ENCODE measurements at places on chromosomes 16 and 17.
A peak's percentile ranks its signal among the peaks of the same experiment; 100 is the strongest.

DNA sequence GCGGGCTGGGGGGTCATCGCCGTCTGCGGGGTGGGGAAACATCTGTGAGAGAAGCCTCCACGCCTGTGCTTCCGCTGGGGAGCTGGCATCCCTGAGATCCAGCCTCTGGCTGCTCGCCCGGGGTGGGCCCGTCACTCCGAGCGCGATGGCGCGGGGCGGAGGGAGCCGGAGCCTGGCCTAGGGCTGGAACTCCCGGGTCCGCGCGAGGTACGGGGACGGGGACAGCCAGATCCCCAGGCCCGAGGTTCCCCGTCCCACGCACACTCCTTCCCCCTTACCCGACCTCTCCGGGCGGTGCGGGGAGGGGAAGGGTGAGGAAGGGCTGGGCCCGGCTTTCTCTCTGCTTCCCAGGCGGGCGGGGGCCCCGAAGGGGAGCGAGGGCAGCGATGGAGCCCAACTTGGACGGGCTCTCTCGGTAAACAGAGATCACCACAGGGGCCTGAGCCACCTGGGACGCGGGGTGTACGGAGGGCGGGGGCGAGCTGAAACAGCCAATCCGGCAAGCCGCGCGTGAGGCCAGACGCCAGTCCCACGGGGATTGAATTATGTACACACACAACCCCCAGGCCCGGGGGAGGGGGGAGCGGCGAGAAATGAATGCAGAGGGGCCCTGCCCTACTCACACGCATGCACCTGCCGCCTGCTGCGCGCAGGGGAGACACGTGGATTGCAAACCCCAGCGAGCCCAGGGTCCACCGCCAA is at the start of gene SLC16A11:
Gene SLC16A11, minus strand, starts transcription at position 596 of the 702 bp plus-strand sequence. Its CDS starts 579 bp downstream, at position 17.
- no peak for DNase-seq

DNA sequence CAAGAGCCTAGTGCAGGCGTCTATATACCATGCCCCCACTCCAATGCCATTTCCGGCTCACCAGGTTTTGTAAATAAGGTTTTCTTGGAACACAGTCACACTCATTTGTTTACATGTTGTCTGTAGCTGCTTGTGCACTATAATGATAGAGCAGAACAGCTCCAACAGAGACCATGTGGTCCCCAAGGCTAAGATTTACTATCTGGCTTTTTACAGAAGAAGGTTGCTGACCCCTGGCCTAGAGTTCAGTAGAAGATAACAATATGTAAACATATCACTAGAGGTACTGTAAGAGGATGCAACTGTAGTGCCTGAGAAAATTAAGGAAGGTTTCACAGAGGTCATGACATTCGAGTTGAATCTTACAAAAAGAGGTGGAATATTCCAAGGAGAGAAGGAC is 66.3 kb downstream of the CACNG1 start:
- no peak for DNase-seq

GRCh38 chr17:1532836-1533602 is 16.6 kb upstream of the INPP5K start:
- DNase-seq = no peak

GRCh38 chr16:17203424-17203823 is 267.3 kb downstream of the XYLT1 start:
- DNase-seq = no peak

DNA sequence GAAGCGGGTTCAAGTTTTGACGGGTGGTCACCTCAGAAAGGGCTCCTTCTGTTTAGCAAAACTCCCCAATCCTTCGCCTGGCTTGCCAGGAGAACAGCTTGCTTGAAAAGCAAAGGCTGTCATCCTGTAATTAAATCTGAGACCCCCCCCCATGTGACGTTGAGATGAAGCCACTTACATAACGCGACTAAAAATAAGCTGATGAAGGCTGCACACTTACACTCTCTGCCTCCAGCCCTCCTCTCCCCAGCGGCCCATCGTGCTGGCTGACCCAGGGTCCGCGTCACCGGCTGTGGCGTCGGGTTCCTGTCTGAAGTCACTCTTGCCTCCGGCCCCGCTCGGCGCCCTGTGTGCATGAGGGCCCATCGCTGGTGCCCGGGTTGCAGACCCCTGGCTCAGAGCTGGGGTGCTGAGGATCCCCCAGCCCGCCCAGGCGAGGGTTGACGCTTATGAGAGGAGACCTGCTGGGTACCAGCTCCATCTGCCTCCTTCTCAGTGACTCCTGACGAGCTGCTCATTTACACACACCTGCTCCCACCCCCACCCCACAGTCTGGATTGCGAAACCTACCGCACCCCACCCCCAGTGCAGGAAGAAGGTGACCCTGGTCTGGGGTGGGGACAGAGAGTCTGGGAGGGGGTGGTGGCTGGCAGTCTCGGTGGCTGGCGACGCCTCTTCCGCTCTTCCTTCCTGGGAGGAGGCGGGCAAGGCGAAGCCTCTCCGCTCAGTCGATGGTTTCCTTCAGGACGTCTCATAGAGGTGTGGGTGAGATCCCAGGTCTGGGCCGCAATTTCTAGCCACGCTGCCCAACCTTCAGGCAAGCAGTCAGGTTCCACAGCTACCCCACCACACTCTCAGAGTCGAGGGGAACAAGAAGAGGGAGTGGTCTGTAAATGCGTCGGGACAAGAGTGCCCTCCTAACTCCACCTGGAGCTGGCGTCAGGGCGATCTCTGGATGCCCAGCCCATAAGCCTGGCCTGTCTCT is 3.1 kb upstream of the BAIAP2 start:
- DNase-seq = no peak

DNA sequence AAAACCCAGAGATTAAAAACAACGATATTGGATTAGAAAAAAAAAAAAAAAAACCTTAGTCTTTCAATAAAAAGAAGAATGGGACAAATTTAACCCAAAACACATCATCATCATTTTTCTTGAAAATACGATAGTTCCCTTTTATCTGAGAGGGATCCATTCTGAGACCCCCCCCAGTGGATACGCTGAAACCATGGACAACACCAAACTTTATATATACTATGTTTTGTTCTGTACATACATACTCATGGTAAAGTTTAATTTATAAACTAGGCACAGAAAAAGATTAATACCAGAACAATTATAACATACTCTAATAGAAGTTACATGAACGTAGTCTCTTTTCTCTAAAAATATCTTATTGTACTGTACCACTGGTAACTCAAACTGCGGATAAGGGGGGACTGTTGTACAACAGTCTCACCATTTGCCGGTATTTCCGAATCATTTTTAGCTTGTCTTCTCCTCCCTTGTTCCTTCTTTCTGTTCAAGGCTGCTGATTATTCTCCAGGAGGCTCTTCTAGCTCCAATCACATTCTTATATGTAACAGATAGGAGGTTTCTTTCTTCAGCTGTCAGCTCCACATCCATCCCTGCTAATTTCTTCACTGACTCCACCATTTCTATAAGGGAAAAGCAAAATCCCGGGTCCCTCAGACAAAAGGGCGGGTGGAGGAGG is 37.0 kb downstream of the RNF135 start:
- DNase-seq = no peak

- no peak for DNase-seq
Measured at GRCh38 chr16:2364638-2365210, 24.2 kb upstream of the ABCA3 start.

GRCh38 chr17:28685366-28685765 is 23.4 kb downstream of the SUPT6H start:
- no peak for DNase-seq

DNA sequence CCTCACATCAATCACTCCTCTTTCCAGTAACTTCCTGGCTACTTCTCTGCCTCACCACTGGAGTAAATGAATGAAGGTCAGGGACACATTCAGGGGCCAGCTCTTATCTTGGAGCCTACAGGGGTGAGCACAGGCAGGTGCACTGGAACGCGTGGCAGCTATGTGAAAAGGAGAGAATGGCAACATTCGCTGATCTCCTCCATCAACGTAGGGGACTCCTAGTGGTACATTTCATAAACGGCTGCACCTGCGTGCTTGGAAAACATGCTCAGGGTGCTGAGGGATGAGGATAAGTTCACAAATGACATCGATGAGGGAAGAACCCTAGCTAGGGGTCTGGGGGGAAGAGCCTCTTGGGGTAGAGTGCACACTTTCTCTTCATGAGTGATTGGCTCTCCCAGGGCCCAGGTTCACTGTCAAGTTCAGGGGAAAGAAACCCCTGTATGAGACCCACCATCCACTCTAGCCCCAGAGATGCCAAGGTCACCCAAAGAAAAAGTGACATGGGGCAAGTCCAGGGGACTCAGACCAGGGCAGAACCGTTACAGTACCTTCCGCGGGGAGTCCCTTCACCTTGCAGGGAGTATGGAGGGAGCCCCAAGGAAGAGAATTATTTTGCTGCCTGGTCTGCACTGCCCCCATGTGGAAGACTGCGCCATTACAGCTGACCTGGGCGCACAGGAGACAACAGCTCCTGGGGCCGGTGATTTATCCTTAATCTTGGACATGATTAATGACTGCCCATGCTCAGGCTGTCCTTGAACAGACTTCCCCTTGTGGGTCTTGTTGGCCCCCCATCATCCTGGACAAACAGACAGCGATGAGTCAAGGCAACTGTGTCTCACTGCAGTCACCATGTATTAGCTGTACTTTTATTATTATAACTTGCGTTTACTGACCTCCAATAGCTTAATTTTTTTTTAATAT is 30.1 kb downstream of the VAC14 start:
- DNase-seq = peak; percentile 39

DNA sequence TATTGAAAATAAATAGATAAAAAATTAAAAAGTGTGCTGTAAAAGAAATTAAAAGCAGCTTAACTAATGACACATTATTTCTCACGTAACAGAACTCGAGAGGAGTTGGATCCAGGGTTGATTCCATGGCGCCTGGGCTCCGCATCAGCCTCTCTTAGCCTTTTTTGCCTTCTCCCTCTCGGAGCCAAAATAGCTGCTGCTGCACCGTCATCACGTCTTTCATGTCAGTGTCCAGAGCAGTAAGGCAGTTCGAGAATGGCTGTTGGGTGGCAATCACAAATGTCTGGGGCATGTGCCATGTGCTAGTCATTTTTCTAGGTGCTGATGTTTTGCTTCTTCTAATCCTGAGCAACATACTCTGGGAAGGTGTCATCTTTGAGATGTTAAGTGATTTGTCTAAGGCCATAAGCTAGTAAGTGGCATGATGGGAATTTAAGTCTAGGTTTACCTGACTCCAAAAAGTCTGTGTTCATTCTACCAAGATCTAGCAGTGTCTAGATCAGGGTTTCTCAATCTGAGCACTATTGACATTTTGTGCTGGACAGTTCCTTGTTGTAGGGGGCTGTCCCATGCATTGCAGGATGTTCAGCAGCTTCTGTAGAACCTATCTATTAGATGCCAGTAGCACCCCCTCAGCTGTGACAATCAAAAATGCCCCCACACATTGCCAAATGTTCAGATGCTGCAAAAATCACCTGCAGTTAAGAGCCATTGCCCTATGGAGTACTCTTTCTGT is 280.4 kb downstream of the HAPSTR1 start:
- no peak for DNase-seq

DNA sequence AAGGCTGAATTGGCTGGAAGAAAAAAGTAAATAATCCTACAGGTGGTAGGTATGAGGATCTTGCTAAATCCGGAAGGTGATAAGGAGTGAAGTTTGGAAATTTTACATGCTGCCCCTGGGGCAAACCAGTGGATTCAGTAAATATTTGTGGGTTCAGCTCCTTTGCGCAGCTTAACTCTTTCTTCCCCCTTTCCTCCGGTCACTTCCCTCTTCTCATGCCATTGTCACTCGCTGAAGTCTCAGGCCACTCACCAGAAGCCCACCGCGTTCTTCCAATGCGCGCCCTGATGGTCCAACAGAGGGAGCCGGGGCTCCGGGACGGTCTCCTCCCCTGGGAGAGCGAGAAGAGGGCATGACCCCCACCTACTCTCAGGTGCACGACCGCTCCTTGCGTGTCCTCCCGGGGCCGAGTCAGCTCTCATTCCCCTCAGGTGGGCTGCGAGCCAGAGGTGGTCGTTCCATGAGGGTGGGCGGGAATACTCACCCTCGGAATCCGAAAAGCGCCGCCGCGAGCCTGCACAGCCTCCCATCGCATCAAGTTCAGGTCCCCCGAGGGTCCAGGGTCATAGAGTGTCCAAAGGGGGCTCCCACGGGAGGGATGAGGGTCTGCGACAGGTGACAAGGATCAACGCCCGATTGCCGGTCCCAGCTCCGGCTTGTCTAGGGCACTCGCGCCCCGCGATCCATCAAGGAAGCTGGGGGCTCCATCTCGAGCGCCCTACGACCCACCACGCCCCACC is 474 bp downstream of the CLN3 start:
- DNase-seq = no peak

DNA sequence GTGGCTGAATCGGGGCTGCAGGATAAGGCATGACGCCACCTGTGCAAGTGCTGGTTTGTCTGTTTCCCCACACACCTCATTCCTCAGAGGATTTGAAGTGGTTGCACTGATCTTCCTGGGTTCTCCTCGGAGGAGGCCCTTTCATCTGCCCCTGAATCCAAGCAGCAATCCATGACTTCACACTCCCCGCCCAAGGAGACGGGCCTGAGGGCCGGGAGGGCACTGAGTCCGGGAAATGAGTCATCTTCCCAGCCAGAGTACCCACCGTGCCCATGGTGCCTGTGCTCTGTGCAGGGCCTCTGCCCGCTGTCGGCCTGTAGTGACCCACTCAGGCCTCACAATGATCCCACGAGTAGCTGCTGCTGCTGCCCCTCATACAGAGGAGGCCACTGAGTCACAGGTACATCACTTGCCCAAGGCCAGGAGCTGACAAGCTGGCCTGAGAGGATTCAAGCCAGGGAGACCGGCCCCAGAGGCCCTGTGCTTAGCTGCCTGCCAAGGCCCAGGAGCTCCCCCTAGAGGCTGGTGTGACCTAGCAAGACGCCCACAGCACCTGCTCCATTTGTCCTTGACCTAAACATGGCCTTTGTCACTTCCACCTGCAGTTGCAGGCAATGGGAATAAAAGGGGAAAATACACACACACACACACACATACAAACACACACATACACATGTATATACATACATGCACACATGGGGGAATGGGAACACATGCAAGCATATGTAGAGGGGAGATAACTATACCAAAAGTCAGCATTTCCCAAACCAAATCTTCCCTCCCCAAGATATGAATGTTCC is 240.0 kb downstream of the C16orf95 start:
- DNase-seq = no peak

GRCh38 chr17:55384643-55385232 is 36.9 kb downstream of the MMD start:
- DNase-seq = no peak

DNA sequence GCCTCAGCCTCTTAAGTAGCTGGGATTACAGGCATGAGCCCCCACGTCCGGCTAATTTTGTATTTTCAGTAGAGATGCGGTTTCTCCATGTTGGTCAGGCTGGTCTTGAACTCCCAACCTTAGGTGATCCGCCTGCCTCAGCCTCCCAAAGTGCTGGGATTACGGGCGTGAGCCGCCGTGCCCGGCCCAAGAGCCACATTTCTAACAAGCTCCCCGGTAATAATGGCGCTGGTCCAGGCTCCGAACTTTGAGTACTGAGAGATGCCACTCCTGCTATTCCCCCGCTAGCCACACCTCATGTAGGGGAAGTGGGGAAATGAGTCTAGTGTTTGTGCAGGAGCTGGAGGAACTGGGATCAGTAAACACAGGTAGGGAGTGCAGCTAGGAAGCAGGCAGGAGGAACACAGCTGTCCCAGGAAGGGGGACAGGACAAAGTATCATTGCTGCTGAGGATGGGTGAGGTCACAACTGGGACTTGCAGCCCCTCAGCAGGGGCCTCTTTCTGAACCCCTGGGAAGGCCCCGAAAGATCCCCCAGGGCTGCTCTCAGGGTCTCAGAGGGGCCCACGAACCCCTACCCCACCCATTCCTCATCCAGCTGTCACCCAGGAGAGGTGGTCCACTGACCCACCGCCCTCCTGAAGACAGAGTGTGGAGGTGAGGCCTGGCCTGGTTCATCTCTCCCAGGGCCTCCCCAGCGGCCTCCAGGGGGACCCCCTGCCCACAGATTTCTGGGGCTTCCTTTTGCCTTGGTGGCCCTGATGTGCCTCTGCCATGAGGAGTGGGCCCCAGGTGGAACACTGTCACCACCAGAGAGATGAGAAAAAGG is 3.7 kb upstream of the KREMEN2 start:
- no peak for DNase-seq
